Activated naive CD8-positive, alpha-beta T cell treated with anti-CD3 and anti-CD28 coated beads, Interleukin-2, amount 10 ng/mL, durations not matched to agents 7 days and 5 days (primary cell): ENCODE measurements at places on chromosomes 2 and 18. TPM values are rescaled to one million over a fixed set of nuclear protein-coding genes. Genes with fewer than 3 reads are reported as not detected.

Gene SERPINB3
- total RNA-seq = not detected

Gene IL1RN
- 4.0 TPM for total RNA-seq

Gene KLHL14
- not detected for total RNA-seq

Gene TCF7L1
- not detected for total RNA-seq

Gene MALL
- total RNA-seq = not detected

Gene DTNA
- not detected for total RNA-seq

Gene GPR35
- 19.3 TPM for total RNA-seq

Gene HDLBP
- total RNA-seq = 158 TPM
